ENCODE measurements at places on chromosomes 12 and 14. TPM values are rescaled to one million over a fixed set of nuclear protein-coding genes. Genes with fewer than 3 reads are reported as not detected.

The SMIM41 gene
- not detected for total RNA-seq

The FNTB gene
- total RNA-seq = 28.1 TPM

The ACSM4 gene
- not detected for total RNA-seq

The DIO2 gene
- 2.0 TPM for total RNA-seq

The CLEC4D gene
- total RNA-seq = not detected

The LRRC10 gene
- not detected for total RNA-seq

The MGST1 gene
- total RNA-seq = 99.3 TPM

The NKX2-8 gene
- not detected for total RNA-seq

The GOLGA5 gene
- 23.5 TPM for total RNA-seq

The GARIN6 gene
- total RNA-seq = not detected

The TMEM253 gene
- not detected for total RNA-seq

The SERPINA6 gene
- not detected for total RNA-seq

The RAPGEF3 gene
- total RNA-seq = 6.7 TPM

The P2RX2 gene
- not detected for total RNA-seq

The EID3 gene
- total RNA-seq = 12.0 TPM

DNA sequence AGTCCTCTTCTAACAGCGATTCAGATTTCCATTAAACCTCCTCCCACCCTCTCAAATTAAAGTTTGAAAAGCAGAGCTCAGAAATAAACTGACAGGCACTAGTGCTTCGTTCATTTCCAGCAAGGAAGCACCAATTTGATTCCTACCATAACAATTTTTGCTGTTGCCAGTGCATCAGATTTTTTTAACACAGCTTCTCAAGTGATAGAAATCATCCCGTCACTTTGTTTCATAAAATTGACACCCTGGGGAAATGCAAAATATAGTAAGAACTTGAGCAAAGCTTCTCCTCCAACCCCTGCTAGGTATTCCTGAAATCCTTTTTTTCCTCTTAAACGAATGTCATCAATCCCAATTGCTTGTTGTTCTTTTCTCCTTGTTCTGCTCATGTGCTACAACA is 332.1 kb downstream of the FOXG1 start:
- H3K36me3 ChIP-seq = no peaks in the 10 kb centered on the region
- H3K4me3 ChIP-seq = no peak overlapping the region
- no peak overlapping the region for H3K27ac ChIP-seq
- H3K4me1 ChIP-seq = no peaks in the 10 kb centered on the region

GRCh38 chr14:105140581-105140980 is 28.0 kb downstream of the JAG2 start:
- no peaks in the 10 kb centered on the region for H3K27me3 ChIP-seq
- H3K4me1 ChIP-seq = no peaks in the 10 kb centered on the region
- DNase-seq = no peak

- H3K36me3 ChIP-seq = no peaks in the 10 kb centered on the region
- no peak overlapping the region for H3K27ac ChIP-seq
- H3K4me3 ChIP-seq = no peak overlapping the region
- no peaks in the 10 kb centered on the region for H3K27me3 ChIP-seq
Measured at GRCh38 chr12:98456576-98457573, 58.5 kb upstream of the TMPO start.

DNA sequence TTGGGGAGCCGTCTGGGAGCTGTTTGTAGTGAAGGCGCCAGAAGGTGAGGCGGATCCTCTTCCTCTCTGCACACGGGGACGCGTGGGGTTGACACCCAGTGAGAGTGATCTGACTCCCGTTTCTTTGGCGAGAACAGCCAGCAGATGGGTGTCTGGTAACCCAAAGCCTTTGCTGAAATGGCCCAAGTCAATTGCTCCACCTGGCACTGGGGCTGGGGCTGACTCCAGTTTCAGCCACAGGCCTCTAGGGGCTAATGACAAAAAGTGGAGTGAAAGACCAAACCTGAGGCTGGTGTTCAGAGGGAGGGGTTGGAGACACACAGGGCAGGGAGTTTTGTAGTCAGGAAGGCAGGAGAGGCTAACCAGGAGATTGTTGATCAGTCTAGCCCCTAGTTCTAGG is 87.0 kb downstream of the FRMD6 start:
- no peaks in the 10 kb centered on the region for H3K27me3 ChIP-seq
- no peak for DNase-seq
- H3K4me3 ChIP-seq = no peak overlapping the region
- H3K36me3 ChIP-seq = no peaks in the 10 kb centered on the region
- no peaks in the 10 kb centered on the region for H3K4me1 ChIP-seq
- H3K27ac ChIP-seq = no peak overlapping the region

DNA sequence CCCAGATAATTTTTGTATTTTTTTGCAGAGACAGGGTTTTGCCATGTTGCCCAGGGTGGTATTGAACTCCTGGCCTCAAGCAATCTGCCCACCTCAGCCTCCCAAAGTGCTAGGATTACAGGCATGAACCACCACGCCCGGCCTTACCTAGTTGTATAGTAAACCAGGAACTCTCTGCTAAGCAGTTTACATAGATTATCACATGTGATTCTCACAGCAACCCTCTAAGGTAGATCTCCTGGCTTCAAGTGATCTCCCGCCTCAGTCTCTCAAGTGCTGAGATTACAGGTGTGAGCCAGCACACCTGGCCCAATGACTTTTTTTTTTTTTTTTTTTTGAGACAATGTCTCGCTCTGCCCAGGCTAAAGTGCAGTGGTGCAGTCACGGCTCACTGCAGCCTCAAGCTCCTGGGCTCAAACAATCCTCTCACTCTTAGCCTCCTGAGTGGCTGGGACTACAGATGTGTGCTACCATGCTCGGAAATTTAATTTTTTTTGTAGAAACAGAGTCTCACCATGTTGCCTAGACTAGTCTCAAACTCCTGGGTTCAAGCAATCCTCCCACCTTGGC is 26.0 kb upstream of the ATP2A2 start:
- H3K27me3 ChIP-seq = no peaks in the 10 kb centered on the region
- no peaks in the 10 kb centered on the region for H3K4me1 ChIP-seq
- H3K27ac ChIP-seq = no peak overlapping the region
- H3K4me3 ChIP-seq = no peak overlapping the region
- no peaks in the 10 kb centered on the region for H3K36me3 ChIP-seq

DNA sequence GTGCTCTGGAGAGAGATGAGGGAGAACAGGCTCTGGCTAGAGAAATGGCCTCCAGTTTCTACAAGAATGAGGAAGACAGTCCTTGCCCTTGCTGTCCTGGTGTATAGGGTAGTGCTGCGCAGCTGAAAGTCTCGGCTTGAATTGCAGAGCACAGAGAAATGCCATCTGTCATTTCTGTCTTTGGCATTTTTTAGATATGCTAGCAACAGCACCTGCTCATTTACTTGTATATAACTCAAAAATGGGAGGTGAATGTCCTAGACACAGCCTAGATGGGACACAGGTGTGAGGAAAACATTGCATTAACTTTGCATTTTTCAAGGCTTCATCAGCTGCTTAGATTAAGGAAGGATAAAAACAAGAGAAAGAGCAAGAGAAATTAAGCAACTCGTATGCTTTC is 35.8 kb downstream of the GPR19 start:
- H3K27ac ChIP-seq = no peak overlapping the region
- H3K36me3 ChIP-seq = no peaks in the 10 kb centered on the region
- no peaks in the 10 kb centered on the region for H3K27me3 ChIP-seq
- H3K4me1 ChIP-seq = no peaks in the 10 kb centered on the region

- peak overlapping the region; percentile 53 for H3K27ac ChIP-seq
- DNase-seq = no peak
- no peaks in the 10 kb centered on the region for H3K36me3 ChIP-seq
- H3K4me1 ChIP-seq = peaks cover 12% of the 10 kb centered on the region
- no peaks in the 10 kb centered on the region for H3K27me3 ChIP-seq
Measured at GRCh38 chr12:64633011-64633939, 23.0 kb downstream of the RASSF3 start.

GRCh38 chr12:115335048-115335447 is 651.1 kb upstream of the TBX3 start:
- peaks cover 27% of the 10 kb centered on the region for H3K4me1 ChIP-seq
- DNase-seq = no peak
- H3K36me3 ChIP-seq = no peaks in the 10 kb centered on the region
- H3K27me3 ChIP-seq = no peaks in the 10 kb centered on the region
- H3K27ac ChIP-seq = no peak overlapping the region

DNA sequence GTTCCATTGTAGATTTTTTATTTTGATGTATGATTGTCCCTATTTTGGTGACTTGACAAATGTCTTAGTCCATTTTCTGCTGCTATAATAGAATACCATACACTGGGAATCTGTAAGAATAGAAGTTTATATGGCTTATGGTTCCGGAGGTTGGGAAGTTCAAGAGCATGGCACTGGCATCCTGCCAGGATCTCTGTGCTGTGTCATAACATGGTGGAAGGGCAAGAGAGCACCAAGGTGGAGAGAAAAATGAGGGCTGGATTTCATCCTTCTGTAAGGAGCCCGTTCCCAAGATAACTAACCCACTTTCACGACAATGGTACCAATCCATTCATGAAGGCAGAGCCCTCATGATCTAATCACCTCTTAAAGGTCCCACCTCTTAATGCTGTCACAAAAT is 176.7 kb downstream of the TMEM132D start:
- DNase-seq = no peak
- no peak overlapping the region for H3K4me3 ChIP-seq
- H3K4me1 ChIP-seq = no peaks in the 10 kb centered on the region
- H3K27ac ChIP-seq = no peak overlapping the region

GRCh38 chr12:6434205-6435140 is 10.3 kb upstream of the CD27 start:
- H3K4me1 ChIP-seq = peaks cover 19% of the 10 kb centered on the region
- no peaks in the 10 kb centered on the region for H3K27me3 ChIP-seq
- H3K27ac ChIP-seq = no peak overlapping the region
- H3K36me3 ChIP-seq = no peaks in the 10 kb centered on the region
- no peak overlapping the region for H3K4me3 ChIP-seq

DNA sequence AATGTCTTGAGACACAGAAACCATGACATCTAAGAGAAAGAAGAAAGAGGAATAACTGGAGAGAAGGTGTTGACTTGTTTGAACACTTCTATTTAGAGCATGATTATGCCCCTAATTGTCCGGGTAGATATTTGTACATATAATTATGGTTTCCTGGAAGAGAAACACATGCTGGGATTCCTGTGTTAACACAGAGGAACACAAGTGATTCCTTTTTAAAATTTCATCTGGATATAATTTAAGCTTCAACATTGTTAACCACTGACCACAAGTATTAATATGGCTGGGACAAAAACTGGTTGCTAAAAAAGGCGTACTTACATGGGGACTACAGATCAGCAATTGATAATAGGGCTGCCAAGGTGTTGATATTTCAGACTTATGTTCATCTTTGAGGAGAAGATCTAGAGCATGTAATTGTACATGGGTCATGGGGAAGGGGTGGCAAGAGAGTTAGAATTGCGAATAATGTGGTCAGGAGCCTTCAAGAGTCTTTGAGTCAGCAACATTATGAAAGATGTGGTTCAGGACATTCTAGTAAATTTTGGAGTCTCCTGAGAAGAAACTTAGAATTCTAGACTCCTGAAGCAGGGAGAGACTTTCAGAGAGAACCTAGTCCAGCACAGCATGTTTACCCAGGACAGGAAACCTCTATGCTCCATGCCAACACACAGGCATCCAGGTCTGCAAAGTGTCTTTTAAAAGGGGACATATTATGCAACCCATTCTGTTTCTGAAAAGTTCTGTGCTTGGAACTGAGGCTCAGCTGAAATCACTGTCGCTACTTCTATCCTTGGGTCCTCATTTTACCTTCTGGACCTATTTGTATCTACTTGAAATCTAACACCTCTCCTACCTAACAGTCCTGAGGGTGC is 56.5 kb downstream of the SLC38A1 start:
- H3K27me3 ChIP-seq = no peaks in the 10 kb centered on the region
- peaks cover 51% of the 10 kb centered on the region for H3K36me3 ChIP-seq
- H3K27ac ChIP-seq = no peak overlapping the region
- no peak overlapping the region for H3K4me3 ChIP-seq
- peaks cover 35% of the 10 kb centered on the region for H3K4me1 ChIP-seq
- DNase-seq = no peak

GRCh38 chr12:109612003-109612402 is 38.4 kb downstream of the MVK start:
- DNase-seq = no peak
- H3K4me3 ChIP-seq = no peak overlapping the region
- no peaks in the 10 kb centered on the region for H3K36me3 ChIP-seq
- no peak overlapping the region for H3K27ac ChIP-seq

DNA sequence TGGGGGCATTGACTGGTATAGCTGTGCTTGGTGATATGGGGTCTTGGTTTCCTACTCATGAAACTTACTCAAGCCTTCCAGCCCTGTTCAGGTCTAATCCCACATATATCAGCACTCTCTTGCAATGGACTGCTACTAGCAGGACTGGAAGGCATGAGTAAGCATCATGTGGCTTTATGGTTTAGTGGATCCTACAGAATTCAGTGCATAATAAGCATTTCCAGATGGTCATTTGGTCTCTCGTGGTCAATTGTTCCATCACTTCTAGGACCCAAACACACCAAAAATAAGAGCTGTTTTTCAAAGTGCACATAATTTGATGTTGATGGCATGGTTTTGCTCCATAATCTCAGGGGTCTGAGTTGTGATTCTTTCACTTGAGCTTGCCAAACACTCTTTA is 114.4 kb downstream of the LMNTD1 start:
- H3K4me3 ChIP-seq = no peak overlapping the region
- no peak overlapping the region for H3K27ac ChIP-seq
- H3K36me3 ChIP-seq = no peaks in the 10 kb centered on the region
- no peaks in the 10 kb centered on the region for H3K27me3 ChIP-seq
- DNase-seq = no peak
- H3K4me1 ChIP-seq = peaks cover 16% of the 10 kb centered on the region

GRCh38 chr14:63677891-63678379 is 36.3 kb upstream of the WDR89 start:
- no peaks in the 10 kb centered on the region for H3K27me3 ChIP-seq
- DNase-seq = peak; percentile 96
- no peaks in the 10 kb centered on the region for H3K36me3 ChIP-seq
- peak overlapping the region; percentile 28 for H3K4me3 ChIP-seq

All from PC-3 (cell line).